Activated CD4-positive, alpha-beta T cell treated with anti-CD3 and anti-CD28 coated beads for 1 hour (primary cell): ENCODE measurements at places on chromosomes 7 and 10.

DNA sequence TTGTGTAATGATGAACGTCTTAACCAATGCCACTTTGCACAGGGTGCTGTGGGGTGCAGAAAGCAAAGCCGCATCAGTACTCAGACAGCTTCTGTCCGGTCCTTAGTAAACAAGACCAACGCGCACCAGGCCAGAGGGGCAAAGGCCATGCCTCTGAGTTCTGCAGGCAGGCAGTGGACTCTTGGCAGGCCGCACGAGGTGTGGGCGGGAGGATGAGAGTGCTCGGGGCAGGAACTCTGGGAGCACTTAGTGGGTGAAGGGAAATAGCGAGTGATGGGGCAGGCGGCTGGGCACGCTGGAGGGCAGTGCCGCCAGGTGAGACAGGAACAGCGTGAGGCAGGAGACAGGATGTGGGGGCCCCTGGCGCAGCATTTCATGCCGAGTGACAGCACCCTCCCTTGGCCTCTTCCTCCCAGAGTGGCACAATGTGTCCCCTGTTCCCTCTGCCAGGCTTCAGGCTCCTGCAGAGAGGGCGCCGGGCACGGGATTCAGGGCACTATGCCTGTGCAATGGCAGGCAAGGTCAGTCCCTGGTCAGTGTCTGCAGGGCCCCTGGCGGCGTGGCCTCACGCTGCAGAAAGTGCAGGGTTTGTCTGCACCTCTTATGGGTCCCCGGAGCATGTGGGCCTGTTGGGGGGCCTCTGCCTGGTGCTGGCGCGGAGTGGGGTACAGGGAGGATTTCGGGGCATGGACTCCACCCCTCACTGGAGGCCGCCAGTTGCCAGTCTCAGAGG is 60.4 kb downstream of the VIPR2 start:
- DNase-seq, result no peak

- no peak for DNase-seq
Measured at GRCh38 chr10:74249865-74250264, 98.8 kb downstream of the ADK start.

GRCh38 chr10:24988831-24989640 is 26.9 kb downstream of the ENKUR start:
- DNase-seq, result no peak

- no peak for DNase-seq
Measured at GRCh38 chr7:77858278-77858677, 59.7 kb downstream of the PHTF2 start.

DNA sequence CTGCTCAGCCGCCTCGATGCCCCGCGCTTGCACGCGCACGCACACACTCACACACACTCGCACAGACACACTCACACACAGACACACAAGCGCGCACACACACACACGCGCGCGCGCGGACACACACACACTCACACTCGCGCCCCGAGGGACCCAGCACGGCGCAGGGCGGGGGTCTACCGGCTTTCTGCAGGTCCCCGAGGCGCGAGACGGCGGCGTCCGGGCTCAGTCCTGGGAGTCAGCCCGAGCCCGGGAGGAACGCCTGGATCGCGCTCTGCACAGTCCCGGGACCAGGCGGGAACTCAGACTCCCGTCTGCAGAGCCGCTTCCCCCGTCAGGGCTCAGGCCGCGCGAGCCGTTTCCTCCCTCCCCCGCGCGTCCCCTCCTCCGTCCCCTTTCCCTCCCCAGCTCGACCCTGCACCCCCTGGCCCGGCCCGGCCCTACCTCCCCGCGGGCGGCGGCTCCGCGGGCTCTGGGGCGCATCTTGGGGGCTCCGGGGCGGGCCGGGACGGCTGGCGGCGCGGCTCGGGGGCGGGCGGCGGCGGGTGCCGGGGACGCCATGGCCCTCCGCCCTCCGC is 464 bp downstream of the DENND2A start:
- DNase-seq, result no peak

DNA sequence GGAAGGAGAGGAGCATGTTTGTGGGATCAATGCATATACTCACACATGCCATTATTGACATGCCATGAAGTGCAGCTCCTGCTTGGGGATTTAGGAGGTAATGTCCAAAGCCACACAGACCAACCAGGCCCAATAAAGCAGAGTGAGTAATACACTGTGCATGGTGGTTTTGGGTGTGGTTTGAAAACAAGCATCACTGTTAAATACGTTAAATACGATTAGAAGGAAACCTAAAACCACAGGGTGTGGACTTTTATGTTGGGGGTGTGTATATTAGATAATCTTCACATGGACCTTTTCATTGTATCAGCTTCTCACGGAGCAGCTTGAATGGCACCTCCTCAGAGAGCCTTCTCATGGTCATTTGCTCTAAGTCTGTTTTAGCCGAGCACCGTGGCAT is 10.4 kb upstream of the EIF3A start:
- DNase-seq, result no peak

GRCh38 chr10:57303566-57303965 is 942.5 kb upstream of the ZWINT start:
- DNase-seq, result no peak

- DNase-seq, result no peak
Measured at GRCh38 chr7:94050046-94050445, 45.9 kb upstream of the BET1 start.

- no peak for DNase-seq
Measured at GRCh38 chr10:118496525-118496924, 98.9 kb downstream of the PRLHR start.

DNA sequence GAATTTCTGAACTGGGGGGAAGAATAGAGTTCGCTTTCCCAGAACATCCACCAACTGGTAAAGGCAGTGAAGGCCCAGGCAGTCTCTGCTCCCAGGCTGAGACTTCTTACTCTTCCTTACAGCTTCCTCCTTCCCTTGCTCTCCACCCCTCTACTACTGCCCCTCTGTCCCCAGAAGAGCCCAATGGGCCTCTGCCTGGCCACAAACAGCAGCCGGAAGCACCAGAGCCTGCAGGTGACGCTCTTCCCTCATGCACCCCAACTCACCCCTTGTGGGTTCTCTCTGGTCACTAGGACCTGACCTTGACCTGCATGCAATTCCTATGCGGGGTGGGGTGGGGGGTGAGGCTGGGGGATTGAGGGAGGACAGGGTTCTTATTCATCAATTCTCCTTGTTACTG is 16.5 kb downstream of the FAM131B start:
- DNase-seq, result no peak

DNA sequence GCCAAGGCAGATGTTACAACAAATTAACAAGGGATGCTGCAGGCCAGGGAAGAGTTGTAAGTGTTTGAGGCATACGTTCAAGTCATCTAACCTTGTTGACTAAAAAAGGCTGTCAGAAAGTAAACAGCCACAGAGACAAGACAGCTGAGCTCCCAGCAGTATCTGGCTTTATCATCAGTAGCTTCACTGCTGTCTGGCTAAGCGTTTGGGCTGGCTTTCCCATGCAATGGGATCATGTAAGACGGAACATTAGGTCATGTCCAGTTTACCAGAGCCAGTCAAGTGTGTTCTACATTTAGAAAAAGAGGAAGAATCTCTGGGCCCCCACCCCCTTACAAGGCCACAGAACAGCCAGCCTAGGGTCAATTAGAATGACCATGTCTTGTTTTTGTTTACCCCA is 51.3 kb upstream of the GSAP start:
- no peak for DNase-seq

GRCh38 chr10:48745662-48746245 is 61.1 kb downstream of the WDFY4 start:
- no peak for DNase-seq

DNA sequence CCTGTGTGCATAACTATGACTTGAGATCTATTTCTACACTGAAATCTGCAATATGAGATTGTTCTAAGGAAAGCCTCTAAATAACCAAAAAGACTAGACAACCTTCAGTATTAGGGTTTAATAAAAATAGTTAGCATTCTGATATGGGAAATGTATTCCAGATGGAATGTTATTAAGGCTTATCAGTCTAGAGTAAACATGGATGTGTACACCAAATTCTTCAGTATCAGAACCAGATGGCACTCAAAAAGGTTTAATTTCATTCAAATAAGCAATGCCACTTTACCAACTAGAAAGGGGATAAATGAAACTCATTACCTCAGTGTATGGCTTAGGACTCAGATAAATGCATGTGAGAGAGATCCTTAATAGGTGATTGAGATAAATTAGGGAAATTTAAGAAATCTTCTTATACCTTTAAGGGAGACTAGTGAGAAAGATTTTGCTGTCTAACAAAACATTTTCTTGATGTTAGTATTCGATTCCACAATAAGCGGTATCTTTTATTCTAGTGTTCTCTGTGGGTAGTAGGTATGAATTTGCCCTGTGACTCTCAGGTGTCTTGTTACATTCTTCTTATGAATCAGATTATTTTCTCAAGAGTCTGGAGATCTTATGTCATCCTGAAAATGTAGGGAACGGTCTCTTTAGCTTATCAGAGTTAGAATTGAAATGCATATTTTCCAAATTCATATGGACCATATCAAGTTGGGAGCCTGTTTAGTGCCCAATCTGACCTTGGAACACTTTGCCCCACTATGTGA is 159.2 kb downstream of the PRKG1 start:
- DNase-seq, result no peak

DNA sequence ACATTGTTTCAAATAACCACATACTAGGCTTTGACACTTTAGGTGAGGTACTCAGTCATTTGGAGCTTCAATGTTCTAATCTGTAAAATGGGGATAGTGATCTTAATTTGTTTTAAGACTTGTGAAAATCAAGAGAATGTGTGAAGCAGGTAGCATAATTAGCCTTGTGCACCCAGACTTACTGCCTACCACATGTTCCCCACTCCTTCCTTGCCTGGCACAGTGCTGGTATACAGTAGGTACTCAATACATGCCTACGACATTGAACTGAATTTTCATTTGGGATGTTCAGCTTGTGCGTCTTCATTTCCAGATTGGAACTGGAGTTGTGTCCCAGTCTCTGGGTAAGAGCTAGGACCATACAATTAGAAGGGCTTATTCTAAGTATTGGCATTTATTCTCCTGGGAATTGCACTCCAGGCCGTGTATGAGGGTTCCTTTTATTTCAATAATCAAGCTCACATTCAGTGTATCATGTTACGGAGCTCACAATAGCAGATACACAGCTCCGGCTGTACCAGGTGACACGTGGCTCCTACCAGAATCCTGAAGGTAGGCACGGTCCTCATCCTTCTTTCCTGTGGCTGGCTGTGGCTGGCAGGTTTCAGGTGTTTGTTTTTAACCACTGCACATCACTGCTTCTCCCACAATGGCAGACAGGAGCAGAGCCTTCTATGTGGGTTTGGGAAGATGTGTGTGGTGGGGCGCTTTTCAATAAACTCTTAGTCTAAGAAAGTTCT is 109.4 kb upstream of the PDCD4 start:
- DNase-seq, result no peak

GRCh38 chr7:154919344-154920225 is 83.3 kb downstream of the PAXIP1 start:
- no peak for DNase-seq

DNA sequence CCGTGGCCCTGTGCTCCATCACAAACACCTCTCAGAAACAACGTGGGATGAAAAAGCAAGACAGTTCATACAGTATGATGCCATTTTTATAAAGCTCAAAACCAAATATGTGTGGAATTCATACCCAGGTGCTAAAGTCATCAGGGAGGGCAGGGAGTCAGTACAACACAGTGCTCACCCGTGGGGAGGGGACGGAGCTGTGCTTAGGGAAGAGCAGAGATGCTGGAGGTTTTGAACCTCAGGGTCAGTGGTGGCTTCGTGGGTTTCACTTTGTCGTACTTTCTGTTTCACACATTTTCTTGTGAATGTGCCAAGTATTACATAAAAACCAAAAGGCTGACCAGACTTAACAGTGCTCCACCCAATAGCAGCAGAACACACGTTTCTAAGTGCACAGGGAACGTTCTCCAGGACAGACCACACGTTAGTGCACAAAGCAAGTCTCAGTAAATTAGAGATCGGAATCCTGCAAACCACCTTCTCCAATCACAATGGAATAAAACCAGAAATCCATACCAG is 21.2 kb downstream of the ZMIZ2 start:
- no peak for DNase-seq

- no peak for DNase-seq
Measured at GRCh38 chr7:40047661-40048060, 86.8 kb downstream of the MPLKIP start.

- no peak for DNase-seq
Measured at GRCh38 chr7:18356191-18356645, 139.3 kb upstream of the HDAC9 start.

GRCh38 chr7:1941464-1942242 is 271.6 kb downstream of the ELFN1 start:
- DNase-seq, result no peak

DNA sequence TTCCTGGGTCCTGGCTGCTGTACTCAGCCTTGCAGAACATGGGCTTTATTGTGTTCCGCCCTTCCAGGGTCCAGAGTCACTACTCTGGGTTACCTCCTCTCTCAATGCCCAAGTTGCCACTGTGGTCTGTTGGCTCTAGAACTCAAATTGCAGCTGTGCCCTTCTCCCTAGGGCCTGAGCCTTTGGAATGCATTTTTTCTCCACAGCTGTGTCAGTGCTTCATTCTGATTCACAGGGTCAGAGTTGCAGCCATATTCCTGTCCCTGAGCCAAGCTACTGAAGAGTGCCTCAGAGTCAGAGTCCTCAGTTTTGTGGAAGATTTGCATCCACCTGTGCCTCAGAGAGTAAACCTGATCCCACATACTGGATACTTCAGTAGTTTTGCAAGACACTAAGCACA is 167.5 kb downstream of the ITGB1 start:
- DNase-seq, result no peak

DNA sequence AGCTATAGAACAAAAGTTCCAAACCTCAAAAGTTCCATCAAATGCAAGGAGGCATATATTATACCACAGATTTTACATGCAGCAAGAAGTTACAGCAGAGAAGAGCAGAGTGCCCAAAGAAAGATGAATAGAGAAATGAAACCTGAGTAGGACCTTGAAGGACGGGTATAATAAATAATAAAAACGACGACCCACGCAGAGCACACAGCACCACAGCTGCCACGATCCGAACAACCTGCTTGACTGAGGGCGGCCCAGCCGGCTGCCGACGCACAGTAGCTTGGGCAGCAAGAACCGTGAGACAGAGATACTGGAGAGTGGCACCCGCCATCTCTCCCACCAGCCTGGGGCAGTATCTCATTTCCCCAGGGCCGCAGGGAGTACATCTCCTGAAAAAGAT is 79.0 kb downstream of the HIPK2 start:
- no peak for DNase-seq

DNA sequence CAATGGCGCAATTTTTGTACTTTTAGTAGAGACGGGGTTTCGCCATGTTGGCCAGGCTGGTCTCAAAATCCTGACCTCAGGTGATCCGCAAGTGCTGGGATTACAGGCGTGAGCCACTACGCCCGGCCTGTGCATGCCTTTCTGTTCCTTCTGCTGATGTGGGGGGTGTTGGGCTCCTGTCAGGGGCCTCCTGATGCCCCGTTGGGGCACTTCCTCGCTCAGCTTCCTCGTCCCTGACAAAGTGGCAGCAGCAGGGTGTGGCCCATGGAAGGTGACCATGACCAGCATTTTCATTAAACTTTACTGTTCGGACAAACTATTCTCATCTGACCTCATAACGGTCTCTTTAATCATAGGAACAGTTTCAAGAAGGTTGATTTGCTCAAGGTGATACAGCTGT is 69.4 kb downstream of the TBXAS1 start:
- DNase-seq, result no peak
